Colonic mucosa (tissue), 4 donors: ENCODE measurements at places on chromosomes 16 and 17. TPM values are rescaled to one million over a fixed set of nuclear protein-coding genes. Genes with fewer than 3 reads are reported as not detected.

DNA sequence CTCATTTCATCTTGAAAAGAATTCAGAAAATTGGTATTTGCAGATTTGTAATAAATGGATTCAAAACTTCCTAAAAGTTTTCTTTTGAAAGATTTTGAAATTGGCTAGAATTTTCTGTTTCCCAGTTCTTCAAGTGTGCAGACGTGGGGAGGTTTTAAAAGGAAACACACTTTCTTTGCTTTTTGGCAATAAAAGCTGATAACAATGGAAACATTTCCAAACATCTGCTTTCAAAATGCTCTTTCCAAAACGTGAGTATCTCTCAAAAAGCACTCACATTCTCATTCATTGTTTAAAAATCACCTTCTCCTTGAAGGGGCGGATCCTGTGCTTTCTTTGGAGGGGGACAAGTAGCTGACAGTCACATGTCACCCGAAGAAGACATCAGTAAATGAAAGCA, 8.6 kb upstream of the GSG1L start:
- DNase-seq, result no peak

GRCh38 chr16:48125888-48126287, 29.9 kb downstream of the ABCC12 start:
- DNase-seq, result no peak

WSCD1 gene
- total RNA-seq, result 19.5 TPM

GRCh38 chr16:51596247-51596646, 445.2 kb upstream of the SALL1 start:
- DNase-seq, result no peak

ZSWIM7 gene
- total RNA-seq, result 18.8 TPM
